NCI-H2227 treated with DMSO at 0.1 percent for 48 hours (cell line): ENCODE measurements at places on chromosomes 1 and 21.

DNA sequence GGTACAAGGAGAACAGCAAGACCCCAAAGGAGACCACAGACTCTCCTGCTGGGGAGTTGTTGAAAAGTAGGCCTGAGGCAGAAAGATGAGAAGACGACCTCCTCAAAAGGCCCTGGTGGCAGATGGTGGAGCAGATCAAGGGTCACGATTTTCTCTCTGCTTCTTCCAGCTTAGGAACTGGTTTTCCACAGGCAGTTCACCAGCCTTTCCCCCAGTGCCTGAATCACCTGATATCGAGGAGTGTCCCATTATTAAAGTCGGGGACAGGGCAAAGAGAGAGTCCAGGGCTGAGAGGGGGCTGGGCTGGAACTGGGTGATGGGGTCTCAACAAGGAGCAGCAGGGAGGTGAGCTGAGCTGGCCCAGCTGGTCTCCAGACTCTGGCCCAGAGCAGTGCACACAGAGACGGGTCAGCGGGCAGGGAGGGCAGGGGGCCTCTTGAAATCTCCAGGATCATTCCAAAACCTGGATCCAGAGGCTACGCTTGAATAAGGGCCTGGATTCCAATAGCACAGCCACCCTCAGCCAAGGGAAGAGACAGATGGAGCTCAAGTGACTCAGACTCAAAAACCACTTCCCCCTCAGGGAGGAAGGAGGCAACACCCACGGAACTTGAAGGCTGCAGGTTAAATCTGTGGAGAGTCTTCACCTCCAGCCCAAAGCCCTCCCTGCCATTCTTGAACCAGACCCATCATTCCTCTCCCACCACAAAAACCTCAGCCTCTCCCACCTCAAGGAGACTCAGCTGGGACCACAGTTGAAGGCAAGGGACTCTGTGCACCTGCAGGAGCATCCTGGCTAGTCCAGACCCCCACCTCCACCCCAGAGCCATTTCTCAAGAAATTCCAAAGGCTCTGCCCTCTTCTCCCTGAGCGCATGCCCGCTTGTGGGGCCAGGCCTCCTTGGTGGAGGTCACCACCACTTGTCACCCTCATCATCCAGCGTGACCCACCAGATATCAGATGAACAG lies at the start of gene S100A5:
S100A5 (minus strand) TSS at position 541 of the 968 bp plus-strand sequence. CDS start 743 bp downstream, outside the sequence.
- no peak for DNase-seq

DNA sequence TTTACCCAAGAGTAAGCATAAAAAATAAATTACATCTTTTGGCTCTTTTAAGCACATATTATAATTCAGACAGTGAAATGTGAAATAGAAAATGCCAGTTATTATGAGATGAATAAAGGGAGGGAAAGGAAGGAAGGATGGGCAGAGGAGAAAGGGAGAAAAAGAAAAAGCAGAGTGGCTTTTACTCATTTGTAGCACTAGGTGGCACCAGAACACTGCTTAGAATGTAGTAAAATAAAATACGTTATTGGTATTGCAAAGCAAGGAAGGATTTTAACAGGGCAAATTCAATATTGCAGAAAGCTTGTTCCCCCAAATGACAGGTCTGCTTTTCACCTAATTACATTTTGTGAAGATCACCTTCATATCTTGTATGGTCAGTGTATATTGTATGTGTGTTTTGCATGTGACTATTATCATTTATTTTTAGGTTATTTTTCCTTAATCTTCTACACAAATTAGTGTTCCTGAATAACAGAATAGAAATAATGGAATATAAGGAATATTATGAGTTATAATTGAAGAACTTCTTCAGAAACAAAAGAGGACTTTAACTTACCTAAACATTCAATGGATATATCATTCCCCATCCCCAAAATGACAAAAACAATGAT lies 9.1 kb upstream of the PCNX2 start:
- peak; percentile 41 for DNase-seq

- no peak for DNase-seq
Measured at GRCh38 chr1:53061123-53061858, 722 bp upstream of the PODN start.

DNA sequence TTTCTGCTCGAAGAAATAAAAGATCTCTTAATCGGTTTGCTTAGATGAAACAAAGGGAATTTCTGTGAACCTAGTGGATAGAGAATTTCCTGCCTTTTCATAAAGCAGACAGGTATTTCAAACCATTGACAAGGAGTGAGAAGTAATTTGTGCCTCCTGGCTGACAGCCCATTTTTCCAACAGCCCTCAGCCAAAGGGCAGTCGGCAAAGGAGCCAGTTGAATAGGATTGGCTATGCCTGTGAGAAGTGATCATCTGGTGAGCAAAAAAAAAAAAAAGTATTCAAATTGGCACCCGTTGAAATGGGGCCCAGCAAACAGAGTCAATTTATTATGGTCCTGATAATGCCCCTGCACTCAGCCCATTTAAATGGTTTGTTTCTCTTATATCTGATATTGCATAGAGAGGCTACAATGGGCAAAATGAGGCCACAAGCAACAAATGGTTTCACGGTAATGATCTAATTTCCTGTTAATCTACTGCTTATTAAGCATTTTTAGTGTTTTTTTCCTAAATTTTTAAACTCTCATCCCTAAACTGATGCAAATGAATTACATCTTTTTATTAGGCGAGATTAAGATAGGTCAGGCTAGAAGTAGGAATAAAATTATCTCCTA lies 477.5 kb downstream of the NUF2 start:
- no peak for DNase-seq

- DNase-seq, result no peak
Measured at GRCh38 chr1:22489823-22490222, 38.2 kb downstream of the ZBTB40 start.

GRCh38 chr1:17875882-17876280 lies 120.7 kb downstream of the ACTL8 start:
- DNase-seq, result no peak
